Activated CD4-positive, alpha-beta T cell treated with anti-CD3 and anti-CD28 coated beads for 4 hours (primary cell): ENCODE measurements at places on chromosomes 2 and 18.

DNA sequence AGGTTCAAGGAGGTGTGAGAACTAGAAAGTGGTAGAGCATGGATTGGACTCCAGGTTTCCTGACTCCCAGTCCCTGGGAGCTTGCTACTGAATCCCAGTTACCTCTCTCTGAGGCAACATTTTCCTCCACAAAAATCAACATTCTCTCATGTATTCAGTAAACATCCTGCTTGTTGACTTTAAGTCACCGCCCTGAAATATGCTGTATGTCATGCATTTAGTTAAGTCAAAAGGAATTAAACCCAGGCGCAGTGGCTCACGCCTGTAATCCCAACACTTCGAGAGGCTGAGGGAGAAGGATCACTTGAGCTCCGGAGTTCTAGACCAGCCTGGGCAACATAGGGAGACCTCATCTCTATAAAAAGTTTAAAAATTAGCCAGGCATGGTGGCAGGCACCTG lies 3.8 kb downstream of the MATN3 start:
- no peak for DNase-seq

GRCh38 chr2:238203973-238204683 lies 633 bp upstream of the ILKAP start:
- DNase-seq: no peak

GRCh38 chr2:223010641-223011040 lies 41.3 kb upstream of the KCNE4 start:
- DNase-seq: no peak

DNA sequence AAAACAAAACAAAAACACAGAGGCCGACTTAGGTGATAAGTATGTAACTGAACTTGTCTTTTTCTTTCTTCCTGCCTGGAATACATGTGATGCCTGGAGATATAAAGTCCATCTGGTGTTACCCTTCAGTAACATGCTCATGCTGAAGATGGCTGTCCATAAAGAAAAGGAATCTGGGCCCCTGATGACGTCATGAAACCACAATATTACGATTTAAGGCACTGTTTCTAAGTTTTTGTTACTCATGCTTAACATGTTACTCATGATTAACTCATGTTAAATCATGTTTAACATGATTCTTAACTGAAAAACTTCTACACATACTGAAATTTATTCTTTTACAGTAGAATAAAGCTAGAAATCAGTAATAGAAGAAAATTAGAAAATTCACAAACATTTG lies 49.0 kb downstream of the STRADB start:
- DNase-seq: no peak

GRCh38 chr18:45295388-45295787 lies 319.9 kb upstream of the SLC14A2 start:
- DNase-seq: no peak

- no peak for DNase-seq
Observed at GRCh38 chr2:62787386-62787785, 81.9 kb downstream of the EHBP1 start.

- DNase-seq: no peak
Observed at GRCh38 chr2:43201016-43201415, 25.4 kb downstream of the ZFP36L2 start.

DNA sequence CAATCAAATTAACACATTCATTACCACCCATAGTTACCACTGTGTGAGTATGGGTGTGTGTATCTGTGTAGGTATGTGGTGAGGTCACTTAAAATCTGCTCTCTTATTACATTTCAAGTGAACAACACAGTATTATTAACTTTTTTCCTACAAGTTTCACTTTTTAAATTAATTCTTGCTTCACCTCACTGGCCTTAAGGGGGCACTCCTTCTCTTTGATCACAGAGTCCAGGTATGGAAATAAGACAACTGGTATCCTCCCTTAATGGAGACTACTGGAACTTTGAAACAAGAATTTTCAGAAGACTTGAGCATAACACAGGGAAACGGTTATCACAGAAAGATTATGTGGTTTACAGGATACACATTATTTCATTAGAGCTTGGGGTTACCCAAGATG lies 255.8 kb downstream of the ASXL3 start:
- no peak for DNase-seq

GRCh38 chr2:70115646-70116442 lies 28.6 kb downstream of the PCBP1 start:
- DNase-seq: no peak

GRCh38 chr18:37483221-37483971 lies 82.2 kb downstream of the CELF4 start:
- no peak for DNase-seq

DNA sequence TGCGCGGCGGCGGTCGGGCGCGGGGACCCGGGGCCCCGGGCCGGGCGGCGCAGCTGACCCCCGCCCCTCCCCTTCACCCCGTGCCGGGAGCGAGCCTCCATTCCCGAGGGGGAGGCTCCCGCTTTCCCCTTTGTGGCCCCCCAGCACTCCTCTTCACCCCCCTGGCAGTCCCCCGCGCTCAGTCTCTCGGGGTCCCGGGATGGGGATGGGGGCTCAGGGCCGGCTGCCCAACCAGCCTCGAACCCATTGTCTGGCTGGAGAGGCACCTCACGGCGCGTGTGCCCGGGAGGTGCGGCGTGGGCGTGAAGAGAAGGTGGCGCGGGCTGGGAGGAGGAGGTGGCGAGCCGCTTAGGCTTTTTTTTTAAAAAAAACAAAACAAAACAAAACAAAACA lies 748 bp downstream of the FMNL2 start:
- no peak for DNase-seq

DNA sequence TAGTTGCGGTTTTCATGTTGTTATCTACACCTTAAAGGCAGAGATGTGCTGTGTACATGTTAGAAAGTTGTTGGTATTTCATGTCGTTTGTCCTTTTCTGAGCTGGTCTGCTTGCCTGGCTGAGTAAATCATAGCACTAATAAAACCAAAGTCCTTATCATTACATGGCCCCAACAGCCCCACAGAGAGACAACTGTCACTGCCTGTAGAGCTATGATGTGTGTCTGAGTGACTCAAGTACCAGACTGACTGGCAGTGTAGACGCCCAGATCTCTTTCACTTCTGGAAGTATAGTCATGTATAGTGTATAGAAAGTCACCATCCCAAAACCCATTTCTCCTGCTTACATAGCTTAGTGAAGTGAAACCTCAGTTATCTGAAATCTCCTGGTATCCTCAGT lies 4.3 kb downstream of the SOCS6 start:
- DNase-seq: no peak

GRCh38 chr2:215615067-215615802 lies 179.4 kb upstream of the FN1 start:
- DNase-seq: no peak

DNA sequence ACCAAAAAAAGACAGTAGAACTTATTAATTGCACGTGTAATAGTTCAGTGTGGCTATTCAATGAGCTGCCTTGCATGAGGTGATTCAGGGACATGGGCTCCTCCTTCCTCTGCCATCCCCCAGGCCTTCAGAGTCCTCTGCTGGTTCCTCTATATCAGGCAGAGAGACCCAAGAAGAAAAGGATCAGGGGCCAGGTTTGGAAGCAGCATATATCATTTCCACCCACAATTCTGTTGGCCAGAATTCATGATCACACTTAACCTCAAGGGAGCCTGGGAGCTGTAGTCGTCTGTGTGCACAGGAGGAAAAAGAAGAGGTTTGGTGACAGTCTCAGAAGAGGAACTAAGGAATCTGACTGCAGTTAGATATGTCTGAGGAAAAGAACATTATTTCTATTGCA lies 114.0 kb upstream of the GLS start:
- no peak for DNase-seq

- DNase-seq: no peak
Observed at GRCh38 chr2:121764681-121765228, 9.3 kb downstream of the TSN start.

DNA sequence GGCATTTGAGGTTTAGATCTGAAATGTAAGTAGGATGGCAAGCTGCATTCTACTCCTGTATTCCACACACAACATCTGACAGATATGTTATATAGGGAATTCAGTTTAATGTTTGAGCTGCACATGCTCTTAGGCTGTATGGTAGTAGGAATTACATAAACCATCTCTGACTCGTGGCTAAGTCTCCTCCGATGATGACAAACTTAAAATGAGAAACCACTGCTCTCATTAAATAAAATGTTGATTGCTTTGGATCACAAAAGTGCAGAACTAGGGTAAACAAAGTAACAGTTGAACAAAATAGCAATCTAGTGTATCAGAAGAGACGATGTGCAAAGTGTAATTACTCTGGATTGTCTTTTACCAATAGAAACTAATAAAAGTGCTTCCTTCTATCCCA lies 50.1 kb upstream of the WDR75 start:
- DNase-seq: no peak

DNA sequence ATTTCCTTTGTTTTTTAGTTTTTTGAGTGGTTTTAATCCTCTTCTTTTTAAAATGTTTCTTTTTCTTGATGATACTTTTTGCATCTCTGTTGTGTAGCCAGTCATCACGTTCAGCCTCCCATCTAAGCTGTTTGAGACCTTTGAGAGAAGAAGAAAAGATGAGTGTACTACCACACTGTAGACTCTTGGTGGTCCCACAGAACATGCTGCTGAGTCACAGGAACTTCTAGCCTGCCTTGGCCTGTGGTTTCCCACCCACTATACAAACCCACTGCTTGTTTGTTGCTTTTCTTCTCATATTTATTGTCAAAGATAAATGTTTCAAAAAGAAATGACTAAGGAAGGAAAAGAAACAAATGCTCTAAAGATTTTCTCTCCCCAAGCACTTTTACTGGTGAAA lies 5.5 kb downstream of the CEBPZOS start:
- peak; percentile 28 for DNase-seq

DNA sequence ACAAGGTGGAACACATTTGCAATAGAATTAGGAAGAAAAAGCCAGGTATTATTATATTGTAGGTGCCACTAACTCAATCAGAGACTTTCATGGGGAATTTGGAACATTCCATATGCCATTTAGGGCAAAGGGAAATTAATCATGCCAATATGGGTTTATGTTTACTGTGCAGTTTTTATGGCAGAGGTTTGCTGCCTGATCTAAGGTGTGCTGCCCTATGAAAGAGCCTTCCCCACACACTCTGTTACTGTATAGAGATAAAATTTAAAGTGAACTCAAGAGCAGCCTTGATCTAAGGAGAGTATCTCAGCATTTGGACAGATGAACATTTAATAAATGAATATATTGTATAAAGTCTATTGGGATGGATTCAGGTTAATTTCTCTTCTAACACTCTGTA lies 771.6 kb downstream of the CNTNAP5 start:
- DNase-seq: no peak

DNA sequence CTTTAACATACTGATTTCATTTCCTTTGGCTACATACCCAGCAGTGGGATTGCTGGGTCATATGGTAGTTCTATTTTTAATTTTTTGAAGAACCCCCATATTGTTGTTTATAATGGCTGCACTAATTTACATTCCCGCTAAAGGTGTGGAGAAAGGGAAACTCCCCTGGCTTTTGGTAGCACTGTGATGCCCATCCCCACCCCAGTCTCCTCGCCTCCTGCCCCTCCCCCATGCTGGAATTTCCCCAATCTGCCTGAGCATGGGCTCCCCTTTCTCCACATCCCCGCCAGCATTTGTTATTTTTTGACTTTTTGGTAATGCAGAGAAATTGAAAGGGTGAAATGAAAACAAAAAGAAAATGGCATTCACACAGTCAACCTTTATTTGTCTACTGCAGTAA lies 30.0 kb upstream of the SULT1C4 start:
- DNase-seq: no peak

- DNase-seq: no peak
Observed at GRCh38 chr2:110992886-110993285, 127.8 kb upstream of the BCL2L11 start.

- no peak for DNase-seq
Observed at GRCh38 chr2:229174794-229175496, 96.1 kb downstream of the PID1 start.

DNA sequence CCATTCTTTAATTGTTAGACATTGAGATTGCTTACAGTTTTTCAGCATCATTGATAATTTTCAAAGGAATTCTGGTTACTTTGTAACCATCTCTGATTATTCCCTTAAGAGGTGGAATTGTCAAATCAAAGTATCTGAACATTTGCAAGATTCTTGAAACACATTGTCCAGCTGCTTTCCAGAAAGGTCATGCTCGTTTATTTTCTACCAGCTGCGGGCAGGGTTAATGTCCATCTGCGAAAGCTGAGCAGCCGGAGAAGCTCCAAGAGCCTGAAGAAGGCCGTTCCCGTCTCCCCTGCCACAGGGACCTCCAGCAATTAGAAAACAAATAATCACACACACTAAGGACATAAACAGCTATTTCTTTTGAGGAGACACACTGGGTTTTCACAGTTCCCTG lies 76.1 kb upstream of the TXNDC2 start:
- no peak for DNase-seq

- DNase-seq: no peak
Observed at GRCh38 chr2:19745318-19746136, 156.3 kb downstream of the TTC32 start.

GRCh38 chr18:78798402-78799175 lies 181.0 kb upstream of the SALL3 start:
- DNase-seq: no peak

- no peak for DNase-seq
Observed at GRCh38 chr2:65227020-65227455, 593 bp upstream of the ACTR2 start.

DNA sequence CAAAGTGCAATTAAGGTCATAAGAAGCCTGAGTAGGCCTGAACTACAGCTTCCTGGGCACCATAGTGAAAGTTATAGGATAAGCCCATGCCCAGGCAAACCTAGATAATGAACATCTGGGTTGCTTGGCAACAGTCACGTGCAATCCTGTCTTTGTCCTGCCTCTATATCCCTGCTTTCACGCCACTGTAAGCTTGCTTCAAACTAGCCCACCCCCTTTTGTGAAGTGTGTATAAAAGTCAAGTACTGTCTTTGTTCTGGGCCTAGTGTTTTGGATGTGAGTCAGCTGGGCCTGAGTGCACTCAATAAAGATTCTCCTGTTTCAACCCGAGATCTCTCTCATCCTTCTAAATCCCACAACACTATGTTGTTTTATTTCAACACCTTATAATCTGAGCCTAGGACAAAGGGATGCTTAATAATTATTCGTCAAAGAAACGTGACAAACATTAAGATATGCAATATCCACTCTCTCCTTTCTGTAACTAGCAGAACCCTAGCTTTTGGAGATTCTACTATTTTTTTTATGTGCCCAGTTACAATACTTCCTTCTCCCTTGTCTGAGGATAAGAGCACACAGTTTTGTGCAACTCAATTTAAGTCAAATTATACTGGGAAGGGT lies 927.8 kb downstream of the SUCLG1 start:
- no peak for DNase-seq

- peak; percentile 41 for DNase-seq
Observed at GRCh38 chr2:24359129-24360049, 947 bp downstream of the ITSN2 start.

- no peak for DNase-seq
Observed at GRCh38 chr2:189500456-189501160, 59.3 kb downstream of the WDR75 start.

GRCh38 chr2:74507926-74508520 lies 528 bp upstream of the PCGF1 start:
- DNase-seq: no peak

DNA sequence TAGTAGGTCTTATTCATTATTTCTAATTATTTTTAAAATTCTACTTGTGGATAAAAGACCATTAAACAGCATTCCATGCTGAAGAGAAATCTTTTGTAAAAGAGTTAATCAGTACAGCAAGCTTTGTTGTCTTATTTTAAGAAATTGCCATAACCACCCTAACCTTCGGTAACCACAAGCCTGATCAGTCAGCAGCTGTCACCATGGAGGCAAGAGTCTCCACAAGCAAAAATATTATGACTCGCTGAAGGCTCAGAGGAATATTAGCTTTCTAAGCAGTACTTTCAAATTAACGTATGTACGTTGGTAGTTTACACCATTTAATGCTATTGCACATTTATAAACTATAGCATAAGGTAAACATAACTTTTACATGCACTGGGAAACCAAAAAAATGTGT lies 650.5 kb upstream of the LINC00305 start:
- no peak for DNase-seq
